Bone marrow (tissue), 2 donors: ENCODE measurements at places on chromosomes 2 and 18.

DNA sequence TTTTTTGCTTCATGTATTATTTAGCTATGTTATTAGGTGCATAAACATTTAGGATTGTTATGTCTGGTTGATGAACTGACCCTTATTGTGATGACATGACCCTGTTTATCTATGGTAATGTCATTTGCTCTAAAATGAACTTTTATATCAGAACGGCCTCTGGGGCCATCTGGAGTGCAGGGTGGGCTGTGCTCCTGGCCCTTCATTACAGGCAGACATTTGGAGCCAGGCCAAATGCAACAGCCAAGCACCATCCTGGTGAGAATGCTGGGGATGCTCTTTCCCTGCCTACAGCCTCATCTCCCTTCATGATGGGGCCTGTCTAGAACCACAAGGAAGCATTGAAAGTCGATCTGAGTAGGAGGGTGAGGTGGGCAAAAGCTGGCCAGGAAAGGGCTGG lies 38.0 kb downstream of the HJURP start:
- DNase-seq: no peak

GRCh38 chr18:73552171-73552570 lies 595.5 kb downstream of the FBXO15 start:
- no peak for DNase-seq

GRCh38 chr2:231364961-231365810 lies 30.3 kb upstream of the B3GNT7 start:
- no peak for DNase-seq

DNA sequence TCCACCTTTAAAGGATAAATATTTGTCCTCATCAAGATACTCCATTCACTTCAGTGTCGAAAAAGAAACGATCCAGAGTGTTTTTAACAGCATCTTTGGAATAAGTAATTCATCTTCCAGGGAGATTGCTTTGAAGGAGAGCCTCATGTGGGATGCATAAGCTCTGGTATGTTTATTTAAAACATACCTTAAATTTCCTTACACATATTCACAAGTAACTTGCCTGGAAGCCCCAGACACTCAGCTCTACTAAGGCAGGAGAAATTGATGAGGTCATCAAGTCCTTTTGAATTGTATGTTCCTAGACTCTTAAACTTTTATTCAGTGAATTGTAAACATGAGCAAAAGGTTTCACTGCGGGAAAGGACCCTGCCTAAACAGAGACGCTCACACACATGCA lies 103.0 kb downstream of the CDK15 start:
- no peak for DNase-seq

DNA sequence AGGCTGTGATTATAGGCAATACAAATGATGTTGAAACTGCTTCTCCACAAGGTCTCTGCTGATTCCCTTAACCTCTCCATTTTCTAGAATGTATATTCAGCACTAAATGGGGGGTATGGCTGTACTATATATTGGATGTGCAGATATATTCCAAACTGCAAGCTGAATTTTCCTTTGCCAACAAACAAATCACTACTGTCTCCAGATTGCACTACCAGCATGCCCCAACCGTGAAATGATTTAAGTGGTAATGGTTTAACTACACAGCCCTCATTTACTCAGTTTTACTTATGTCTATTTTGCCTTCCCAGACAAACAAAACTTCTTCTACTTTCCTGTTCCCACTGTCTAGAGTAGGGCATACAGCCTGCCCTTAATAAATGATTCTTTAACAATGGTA lies 112.7 kb upstream of the GAREM1 start:
- DNase-seq: no peak
